ENCODE measurements at places on chromosomes 3 and 15. TPM values are rescaled to one million over a fixed set of nuclear protein-coding genes. Genes with fewer than 3 reads are reported as not detected.

- no peaks in the 10 kb centered on the region for H3K36me3 ChIP-seq
- no peak for DNase-seq
- no peak overlapping the region for H3K4me3 ChIP-seq
- H3K27me3 ChIP-seq, result no peaks in the 10 kb centered on the region
- no peak overlapping the region for H3K27ac ChIP-seq
- no peaks in the 10 kb centered on the region for H3K4me1 ChIP-seq
These were observed 700.6 kb upstream of the GOLIM4 start for GRCh38 chr3:168796339-168796738.

Gene NR1D2
- 37.8 TPM for total RNA-seq

Gene RTP1
- total RNA-seq, result not detected

Gene CPLX3
- total RNA-seq, result not detected
